ENCODE measurements at places on chromosomes 1 and 21.

- DNase-seq: peak; percentile 13
Observed at GRCh38 chr1:225044258-225044657, 114.8 kb downstream of the DNAH14 start.

DNA sequence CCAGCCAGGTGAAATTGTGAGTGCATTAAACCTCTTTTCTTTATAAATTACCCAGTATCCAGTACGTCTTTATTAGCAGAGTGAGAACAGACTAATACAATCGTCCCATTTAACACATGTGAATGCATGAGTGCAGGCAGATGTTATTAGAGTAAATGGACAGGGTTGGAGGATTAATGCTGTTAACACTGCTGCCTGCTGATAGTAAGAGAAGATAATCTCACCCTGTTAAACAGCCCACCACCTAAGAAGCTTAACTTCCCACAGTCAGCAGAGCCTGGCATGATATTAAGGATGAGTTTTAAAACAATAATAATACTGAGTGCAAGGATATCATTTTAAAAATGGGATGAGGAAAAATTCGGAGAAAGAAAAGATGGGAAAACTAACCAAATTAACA is 181.4 kb upstream of the LHX8 start:
- no peak for DNase-seq

DNA sequence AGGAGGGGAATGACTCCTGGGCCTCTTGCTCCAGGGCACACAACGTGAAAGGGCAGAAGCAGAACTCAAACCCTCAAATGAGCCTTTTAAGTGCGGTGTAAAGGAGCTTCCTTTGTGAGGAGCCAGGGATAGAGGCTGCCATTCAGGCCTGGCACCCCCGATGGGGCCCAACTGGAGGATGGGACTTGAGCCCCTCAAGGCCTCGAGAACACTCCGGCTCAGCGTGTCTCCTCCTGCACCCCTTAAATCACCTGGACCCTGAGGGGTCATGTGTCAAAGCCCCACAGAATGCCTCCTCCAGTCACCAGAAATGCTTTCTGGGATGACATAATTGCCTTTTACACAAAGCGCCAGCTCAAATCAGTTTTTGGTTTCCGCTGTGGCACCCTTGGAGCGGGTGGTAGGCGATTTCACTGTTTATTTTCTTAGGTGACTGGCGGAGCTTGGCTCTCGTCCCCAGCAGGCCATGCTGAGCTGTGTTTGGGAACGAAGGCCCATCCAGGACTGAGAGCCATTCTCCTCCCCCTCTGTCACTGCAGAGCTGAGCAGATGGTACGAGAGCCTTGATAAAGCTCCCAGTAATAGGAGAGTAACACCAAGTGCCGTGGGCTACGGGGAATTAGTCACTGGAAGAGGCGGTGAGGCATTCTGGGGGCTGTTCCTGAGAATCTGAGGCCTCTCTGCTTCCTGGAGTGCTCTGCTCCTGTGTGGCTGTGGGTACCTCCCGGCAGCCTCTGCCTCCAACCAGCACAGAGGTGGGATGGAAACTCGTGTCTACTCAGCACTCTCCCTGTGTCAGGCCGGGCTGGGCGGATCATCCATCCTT is 163.0 kb downstream of the GRIK3 start:
- no peak for DNase-seq

GRCh38 chr1:180524915-180525714 is 22.7 kb upstream of the ACBD6 start:
- DNase-seq: no peak

- DNase-seq: no peak
Observed at GRCh38 chr1:7581754-7582459, 189.2 kb upstream of the VAMP3 start.

DNA sequence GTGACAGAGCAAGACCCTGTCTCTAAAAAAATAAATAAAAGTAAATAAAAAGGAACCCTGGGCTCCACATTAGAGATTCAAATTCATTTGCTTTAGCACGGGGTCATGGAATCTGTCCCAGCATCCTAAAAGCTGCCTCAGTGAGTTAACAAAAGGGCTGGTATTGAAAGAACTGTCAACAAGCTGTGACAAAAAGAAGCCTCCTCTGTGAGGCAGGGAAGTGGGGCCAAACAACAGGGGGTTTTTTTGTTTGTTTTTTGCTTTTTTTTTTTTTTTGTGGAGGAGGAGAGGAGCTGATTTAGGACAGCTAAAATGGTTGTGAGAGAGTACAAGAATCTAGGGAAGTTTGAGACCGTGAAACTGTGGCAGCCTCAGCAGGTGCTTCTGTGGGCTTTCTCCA is 115.7 kb downstream of the LIPI start:
- DNase-seq: no peak

DNA sequence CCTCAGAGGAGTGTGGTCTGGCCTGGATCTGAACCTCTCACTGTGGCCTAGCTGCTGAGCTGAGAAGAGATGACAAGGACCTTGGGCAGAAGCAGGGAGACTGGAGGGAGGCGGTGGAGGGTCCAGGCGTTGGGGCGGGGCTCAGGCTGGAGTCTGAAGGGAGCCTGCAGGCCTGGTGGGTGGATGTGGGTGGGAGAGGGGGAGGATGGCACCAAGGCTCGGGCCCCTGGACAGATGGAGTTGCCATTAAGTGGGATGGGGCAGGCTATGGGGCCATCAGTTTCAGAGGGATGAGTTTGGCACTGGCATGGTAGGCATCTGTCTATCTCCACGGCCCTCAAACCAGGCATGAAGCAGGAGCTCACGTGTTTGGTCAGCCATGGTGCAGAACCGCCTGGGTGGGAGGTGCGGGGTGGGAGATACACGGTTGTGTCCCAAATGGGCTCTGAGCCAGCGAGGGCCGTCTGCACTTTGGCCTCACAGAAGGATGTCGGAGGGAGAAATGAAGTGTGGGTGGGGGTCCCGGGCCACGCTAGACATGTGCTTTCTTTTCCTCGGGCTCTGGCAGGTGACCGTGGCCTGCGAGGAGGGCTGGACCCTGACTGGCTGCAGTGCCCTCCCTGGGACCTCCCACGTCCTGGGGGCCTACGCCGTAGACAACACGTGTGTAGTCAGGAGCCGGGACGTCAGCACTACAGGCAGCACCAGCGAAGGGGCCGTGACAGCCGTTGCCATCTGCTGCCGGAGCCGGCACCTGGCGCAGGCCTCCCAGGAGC is 23.6 kb downstream of the PCSK9 start:
- no peak for DNase-seq

GRCh38 chr1:167627865-167628641 is 2.0 kb upstream of the RCSD1 start:
- DNase-seq: no peak

DNA sequence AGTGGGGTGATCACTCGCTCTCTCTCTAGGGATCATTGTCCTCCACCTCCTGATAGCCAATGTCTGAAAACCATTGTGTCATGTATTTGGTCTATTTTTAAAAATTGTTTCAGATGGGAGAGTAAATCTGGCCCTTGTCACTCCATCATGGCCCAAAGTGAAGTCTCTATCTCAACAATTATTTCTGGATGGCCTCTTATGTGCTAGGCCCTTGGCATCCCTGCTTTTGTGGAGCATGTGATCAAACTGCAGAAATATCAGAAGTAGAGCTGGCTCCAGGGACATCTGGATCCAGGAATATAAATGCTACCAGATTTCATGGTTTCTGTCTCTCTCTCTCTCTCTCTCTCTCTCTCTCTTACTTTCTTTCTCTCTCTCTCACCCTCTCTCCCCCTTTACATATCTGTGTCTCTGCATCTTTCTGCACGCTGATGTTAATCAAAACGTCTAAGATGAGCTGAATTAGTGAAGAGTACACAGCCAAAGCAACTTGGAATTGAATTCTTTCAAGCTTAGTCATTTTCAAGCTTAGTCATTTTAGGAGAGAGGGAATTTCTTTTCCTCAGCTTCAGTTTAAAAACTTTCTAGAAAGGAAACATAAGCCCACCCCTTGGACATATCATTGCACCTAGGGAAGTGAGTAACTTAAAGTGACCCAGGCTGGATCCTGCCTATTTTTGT is 47.4 kb upstream of the DOCK7 start:
- peak; percentile 77 for DNase-seq

- peak; percentile 11 for DNase-seq
Observed at GRCh38 chr1:193588311-193589082, 402.1 kb upstream of the B3GALT2 start.

DNA sequence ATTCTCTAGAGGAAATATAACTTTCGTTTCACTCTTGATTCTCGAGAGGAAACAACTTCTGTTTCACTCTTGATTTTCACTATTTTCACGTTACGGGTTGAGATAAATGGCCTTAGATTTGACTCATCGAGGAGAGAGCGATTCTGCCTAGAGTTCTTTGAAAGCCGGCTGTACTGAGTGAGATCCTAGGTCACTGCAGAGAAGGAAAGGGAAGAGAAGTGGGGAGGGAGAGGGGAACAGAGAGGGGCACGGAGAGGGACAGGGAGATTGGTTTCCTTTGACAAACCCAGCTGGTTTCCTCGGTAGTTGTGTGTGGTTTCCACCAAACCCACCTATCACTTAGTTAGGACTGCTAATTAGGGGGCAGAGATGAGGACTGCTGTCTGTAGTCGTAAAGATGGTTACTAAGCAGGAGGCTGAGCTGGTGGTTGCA is 21.6 kb upstream of the GPR137B start:
- DNase-seq: no peak

DNA sequence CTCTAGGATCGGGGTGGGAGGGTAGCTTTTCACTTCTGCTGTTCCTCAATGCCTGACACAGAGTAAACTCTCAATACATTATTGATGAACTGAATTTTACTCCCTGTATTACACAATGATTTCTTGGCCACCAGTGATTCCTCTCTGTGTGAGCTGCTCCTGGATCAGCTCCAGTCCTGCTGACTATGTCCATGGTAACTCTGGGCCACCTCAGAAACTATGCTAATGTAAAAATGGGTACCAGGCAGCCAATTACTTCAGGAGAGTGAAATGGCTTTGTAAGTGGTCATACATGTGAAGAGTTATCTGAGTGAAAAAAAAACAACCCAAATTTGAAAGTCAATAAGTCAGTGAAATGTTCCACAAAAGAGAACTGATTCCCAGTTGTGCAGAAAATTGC is 311.0 kb downstream of the KCNH1 start:
- DNase-seq: no peak

- DNase-seq: no peak
Observed at GRCh38 chr1:202165267-202165941, 5.0 kb upstream of the PTPN7 start.

GRCh38 chr1:159483501-159483900 is 44.0 kb downstream of the OR10J1 start:
- DNase-seq: no peak

GRCh38 chr1:246002725-246003441 is 504.2 kb downstream of the SMYD3 start:
- peak; percentile 87 for DNase-seq

DNA sequence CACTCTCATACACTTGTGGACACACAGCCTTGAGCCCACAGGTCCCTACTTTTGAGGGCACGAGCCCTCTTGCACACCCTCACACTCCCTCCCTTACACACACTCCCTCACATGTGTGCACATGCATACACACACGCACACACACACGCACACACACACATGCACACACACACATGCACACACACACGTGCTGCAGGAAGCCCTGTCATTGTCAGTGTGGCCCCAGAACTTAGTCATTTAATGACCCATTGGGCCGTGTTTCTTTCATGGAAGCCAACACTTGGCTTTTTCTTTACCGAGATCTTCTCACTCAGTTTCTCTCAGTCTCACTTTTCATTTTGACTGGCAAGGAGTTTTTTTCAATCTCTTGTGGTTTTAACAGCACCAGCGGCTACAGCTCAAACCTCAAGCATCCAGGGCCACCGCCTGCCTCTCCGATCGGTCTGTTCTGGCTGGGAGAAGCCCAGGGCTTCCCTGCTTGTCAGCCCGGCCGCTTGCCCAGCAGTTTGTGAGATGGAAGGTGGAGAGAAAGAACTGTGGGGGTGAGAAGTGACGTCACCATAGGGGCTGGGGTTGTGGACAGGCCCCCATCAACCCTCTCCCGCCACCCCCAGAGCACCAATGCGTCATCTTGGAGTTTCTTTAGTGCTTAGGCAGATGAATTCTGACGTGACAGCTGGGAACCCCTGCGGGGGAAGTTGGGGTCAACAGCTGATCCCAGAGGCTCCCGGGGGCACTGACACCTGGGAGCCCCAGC is 15.8 kb upstream of the TNFRSF8 start:
- DNase-seq: peak; percentile 48

DNA sequence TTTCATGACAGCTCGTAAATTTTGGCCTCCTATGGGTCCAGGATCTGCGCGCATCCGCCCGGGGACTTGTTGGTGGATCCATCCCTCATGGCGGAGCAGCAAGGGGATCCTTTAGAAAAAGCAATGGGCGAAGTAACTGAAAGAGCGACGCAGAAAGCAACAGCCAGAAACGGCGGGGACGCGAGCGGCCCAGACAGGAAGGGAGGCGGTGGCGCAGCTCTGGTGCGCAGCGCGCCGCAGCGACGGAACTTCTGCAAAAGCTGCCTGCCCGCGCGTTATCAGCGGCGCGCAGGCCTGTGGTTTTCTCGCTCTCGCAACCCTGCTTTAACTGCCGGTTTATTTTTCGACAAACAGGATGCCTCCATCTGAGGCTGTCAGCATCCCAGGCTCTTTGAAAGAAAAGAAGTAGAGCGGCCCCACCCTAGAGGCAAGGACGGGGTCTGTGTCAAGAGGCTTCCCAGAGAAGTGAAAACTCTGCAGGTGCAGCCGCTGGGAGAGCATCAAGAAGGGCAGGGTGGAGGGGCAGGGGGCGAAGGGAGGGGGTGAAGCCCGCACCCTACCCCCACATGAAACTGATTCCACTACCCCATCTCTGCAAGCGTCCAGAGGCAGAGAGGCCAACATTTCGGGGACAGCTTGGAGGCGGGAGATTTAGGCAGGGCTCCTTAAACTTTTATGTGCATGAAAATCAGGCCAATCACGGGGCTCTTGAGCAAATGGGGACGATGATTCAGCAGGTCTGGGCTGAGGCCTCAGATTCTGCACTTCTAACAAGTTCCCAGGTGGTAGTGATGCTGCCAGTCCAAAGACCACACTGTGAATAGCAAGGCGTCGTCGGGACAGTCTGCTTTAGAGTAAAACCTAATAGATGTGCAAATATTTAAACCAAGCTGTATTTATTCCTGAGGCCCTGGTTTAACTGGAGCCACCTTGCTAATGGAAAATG is 22.2 kb downstream of the RUNX1 start:
- DNase-seq: peak; percentile 43

GRCh38 chr1:6148497-6149241 is 31.5 kb downstream of the CHD5 start:
- DNase-seq: peak; percentile 12

DNA sequence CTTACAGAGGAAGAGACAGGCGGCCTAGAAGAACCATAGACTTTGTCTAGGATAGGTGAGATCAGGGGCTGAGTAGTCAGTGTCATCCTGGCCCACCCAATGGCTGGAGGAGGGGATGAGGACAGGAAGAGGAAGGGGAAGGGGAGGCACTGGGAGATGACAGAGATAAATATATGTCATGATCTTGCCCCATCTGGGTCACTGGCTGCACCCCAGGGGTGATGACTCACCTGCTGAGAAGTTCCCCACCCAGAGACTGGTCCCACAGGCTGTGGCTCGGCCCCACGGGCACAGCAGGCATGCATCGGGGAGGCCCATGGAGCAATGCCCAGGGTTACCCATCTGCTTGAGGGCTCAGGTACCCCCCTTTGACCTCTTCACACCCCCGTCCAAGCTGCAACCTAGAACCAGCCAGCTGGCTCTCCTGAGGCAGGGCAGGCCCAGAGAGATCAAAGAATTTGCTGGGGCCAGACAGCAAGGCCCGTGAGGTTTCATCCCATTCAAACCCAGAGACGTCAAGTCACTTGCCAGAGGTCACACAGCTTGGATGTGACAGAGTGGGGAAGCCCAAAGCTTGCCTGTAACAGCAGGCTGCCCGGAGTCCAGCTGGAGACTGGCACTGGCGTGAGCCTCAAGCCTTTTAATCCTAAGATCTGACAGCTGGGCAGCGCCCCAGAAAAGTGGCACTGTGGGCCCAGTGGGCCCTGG is 34.7 kb upstream of the CASZ1 start:
- DNase-seq: peak; percentile 19

- peak; percentile 68 for DNase-seq
Observed at GRCh38 chr1:15328351-15329103, 81.2 kb upstream of the EFHD2 start.
